ENCODE measurements at places on chromosomes 11 and 22.
A peak's percentile ranks its signal among the peaks of the same experiment; 100 is the strongest.

GRCh38 chr22:49161002-49161850 is 666.4 kb downstream of the BRD1 start:
- no peak overlapping the region for H3K27ac ChIP-seq
- no peak overlapping the region for H3K4me3 ChIP-seq
- H3K27me3 ChIP-seq = no peaks in the 10 kb centered on the region
- H3K36me3 ChIP-seq = no peaks in the 10 kb centered on the region
- DNase-seq = no peak

GRCh38 chr11:1748636-1749394 is 1.6 kb downstream of the IFITM10 start:
- peaks cover 2% of the 10 kb centered on the region for H3K4me1 ChIP-seq
- H3K36me3 ChIP-seq = peaks cover 13% of the 10 kb centered on the region
- H3K27ac ChIP-seq = no peak overlapping the region
- no peak for DNase-seq
- H3K27me3 ChIP-seq = peaks cover 33% of the 10 kb centered on the region

- no peaks in the 10 kb centered on the region for H3K4me1 ChIP-seq
- no peak overlapping the region for H3K27ac ChIP-seq
These were observed 218.2 kb upstream of the CCDC179 start for GRCh38 chr11:23078289-23078971.

GRCh38 chr11:69390561-69390960 is 90.9 kb upstream of the LINC01488 start:
- H3K36me3 ChIP-seq = no peaks in the 10 kb centered on the region
- no peak overlapping the region for H3K4me3 ChIP-seq
- no peak for DNase-seq
- no peaks in the 10 kb centered on the region for H3K4me1 ChIP-seq

- no peak overlapping the region for H3K27ac ChIP-seq
- H3K27me3 ChIP-seq = no peaks in the 10 kb centered on the region
- H3K36me3 ChIP-seq = peaks cover 90% of the 10 kb centered on the region
- no peak for DNase-seq
- H3K4me1 ChIP-seq = peaks cover 2% of the 10 kb centered on the region
These were observed 86.0 kb downstream of the PPP6R3 start for GRCh38 chr11:68546555-68546954.

DNA sequence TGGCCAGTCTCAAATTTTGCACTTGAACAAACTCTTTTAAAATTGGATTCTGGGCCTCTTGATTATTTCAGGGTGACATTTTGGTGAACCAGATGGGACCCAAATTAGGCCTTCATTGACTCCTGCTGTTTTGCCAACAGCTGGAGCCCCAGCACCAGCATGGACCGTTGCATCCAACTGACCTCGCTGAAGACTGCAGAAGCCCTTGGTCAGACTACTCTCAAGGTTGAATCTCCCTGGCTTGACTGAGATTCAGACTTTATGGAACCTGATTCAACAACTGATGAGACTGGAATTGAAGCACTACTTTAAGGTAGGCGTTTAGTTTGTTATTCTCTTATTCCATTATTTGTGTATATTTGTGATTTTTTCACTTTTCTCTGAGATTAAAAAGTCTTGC is 41.7 kb downstream of the NARS2 start:
- no peaks in the 10 kb centered on the region for H3K36me3 ChIP-seq
- H3K4me1 ChIP-seq = no peaks in the 10 kb centered on the region
- DNase-seq = no peak
- H3K4me3 ChIP-seq = no peak overlapping the region

DNA sequence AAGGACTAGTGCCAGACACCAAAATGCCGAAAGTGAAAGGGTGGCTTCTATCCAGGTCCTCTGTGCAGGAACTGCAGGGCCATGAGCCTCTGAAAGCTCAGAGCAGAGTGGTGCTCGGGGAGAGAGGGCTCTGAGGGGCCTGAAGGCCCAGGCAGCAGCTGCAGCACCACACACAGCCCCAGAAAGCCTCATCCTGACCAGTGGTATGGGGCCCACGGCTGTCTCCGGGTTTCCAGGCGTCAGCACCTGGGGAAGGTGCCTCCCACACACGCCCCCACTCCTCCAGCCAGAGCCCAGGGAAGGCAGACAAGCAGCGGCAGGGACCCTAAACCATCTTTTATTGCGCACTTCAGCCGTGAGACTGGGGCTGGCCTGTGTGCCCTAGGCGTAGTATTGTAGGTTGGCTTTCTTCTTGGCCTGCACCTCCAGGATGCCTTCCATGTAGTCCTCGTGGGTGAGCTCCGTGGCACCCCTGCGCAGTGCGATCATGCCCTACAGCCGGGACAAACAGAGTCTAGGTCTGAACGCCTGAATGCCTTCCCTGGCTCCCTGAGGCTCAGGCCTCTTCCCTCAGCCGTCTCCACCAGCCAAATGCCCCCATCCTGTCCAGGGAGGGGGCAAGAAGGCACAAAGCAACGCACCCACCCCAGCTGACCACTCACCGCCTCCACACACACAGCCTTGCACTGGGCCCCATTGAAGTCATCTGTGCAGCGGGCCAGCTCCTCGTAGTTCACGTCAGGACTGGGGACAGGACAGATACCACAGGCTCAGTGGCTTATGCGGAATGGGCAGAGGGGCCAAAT is 7.6 kb downstream of the PSMC3 start:
- no peak overlapping the region for H3K4me3 ChIP-seq
- H3K27ac ChIP-seq = no peak overlapping the region
- H3K27me3 ChIP-seq = no peaks in the 10 kb centered on the region
- DNase-seq = no peak
- no peaks in the 10 kb centered on the region for H3K4me1 ChIP-seq

- H3K27me3 ChIP-seq = no peaks in the 10 kb centered on the region
- no peak overlapping the region for H3K4me3 ChIP-seq
- no peak for DNase-seq
- H3K27ac ChIP-seq = no peak overlapping the region
These were observed 66.1 kb downstream of the STK33 start for GRCh38 chr11:8527939-8528338.

- no peaks in the 10 kb centered on the region for H3K4me1 ChIP-seq
- no peak overlapping the region for H3K27ac ChIP-seq
- H3K4me3 ChIP-seq = no peak overlapping the region
- no peaks in the 10 kb centered on the region for H3K27me3 ChIP-seq
- H3K36me3 ChIP-seq = no peaks in the 10 kb centered on the region
These were observed 651.3 kb upstream of the KIRREL3 start for GRCh38 chr11:127651888-127652221.

- H3K4me1 ChIP-seq = peaks cover 52% of the 10 kb centered on the region
- H3K4me3 ChIP-seq = peak overlapping the region; percentile 78
- no peak overlapping the region for H3K27ac ChIP-seq
- peak; percentile 13 for DNase-seq
These were observed 1.2 kb downstream of the DGCR2 start for GRCh38 chr22:19120829-19121630.

- H3K27me3 ChIP-seq = no peaks in the 10 kb centered on the region
- no peak for DNase-seq
- peaks cover 50% of the 10 kb centered on the region for H3K36me3 ChIP-seq
- no peak overlapping the region for H3K4me3 ChIP-seq
- peaks cover 16% of the 10 kb centered on the region for H3K4me1 ChIP-seq
These were observed 21.5 kb upstream of the TXNRD2 start for GRCh38 chr22:19962909-19963806.

DNA sequence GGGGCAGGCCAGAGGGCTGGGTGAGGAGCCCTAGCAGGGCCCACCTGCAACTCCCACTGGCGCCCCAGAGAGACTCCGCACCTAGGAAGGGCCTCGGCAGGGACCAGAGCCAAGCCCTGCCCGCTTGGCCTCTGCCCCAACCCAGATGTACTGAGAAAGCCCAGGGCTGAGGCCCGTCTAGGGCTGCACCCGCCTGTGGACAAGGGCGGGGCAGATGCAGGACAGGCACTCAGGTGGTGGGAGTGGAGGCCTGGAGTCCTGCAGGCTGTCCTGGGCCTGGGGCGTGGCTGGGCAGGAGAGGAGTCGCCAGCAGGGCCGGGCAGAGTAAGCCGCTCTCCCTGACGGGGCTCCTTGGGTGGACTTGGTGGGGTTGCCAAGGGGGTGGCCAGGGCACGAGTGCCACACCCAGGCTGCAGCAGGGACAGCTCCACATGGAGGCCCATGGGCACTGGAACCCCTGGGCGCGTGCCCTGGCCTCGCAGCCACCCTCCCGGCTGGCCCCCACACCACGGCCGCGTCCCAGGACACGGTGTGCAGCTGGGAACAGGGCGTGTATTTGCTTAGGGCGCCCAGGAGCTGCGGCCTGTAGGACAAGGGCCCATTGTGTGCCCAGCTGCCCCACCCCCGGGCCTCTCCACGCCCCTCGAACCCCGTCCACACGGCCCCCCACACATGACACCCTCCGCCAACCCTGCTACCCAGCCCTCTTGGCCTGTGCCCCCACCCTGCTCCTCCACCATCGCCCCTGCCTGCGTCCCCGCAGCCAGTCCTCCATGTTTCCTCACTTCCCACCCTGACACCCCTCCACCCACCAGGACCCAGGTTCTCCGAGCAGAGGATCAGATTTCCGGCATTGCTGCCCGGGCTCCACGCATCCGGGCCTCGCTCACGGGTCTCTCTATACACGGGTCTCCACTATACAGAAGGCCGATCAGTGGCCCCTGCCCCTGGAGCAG is 11.3 kb upstream of the PIM3 start:
- no peak for DNase-seq
- H3K36me3 ChIP-seq = no peaks in the 10 kb centered on the region
- no peak overlapping the region for H3K27ac ChIP-seq
- peaks cover 11% of the 10 kb centered on the region for H3K4me1 ChIP-seq

- no peak for DNase-seq
- H3K4me3 ChIP-seq = no peak overlapping the region
- H3K27ac ChIP-seq = no peak overlapping the region
- no peaks in the 10 kb centered on the region for H3K4me1 ChIP-seq
- H3K36me3 ChIP-seq = no peaks in the 10 kb centered on the region
These were observed 30.1 kb upstream of the ALDH3B2 start for GRCh38 chr11:67704524-67704923.

GRCh38 chr11:133173810-133174412 is 358.4 kb downstream of the OPCML start:
- no peak for DNase-seq
- no peaks in the 10 kb centered on the region for H3K36me3 ChIP-seq
- H3K4me1 ChIP-seq = no peaks in the 10 kb centered on the region

GRCh38 chr11:28981381-28981780 is 873.2 kb downstream of the METTL15 start:
- no peak for DNase-seq
- no peak overlapping the region for H3K27ac ChIP-seq
- H3K36me3 ChIP-seq = no peaks in the 10 kb centered on the region
- no peaks in the 10 kb centered on the region for H3K4me1 ChIP-seq

- no peak overlapping the region for H3K4me3 ChIP-seq
- H3K27ac ChIP-seq = no peak overlapping the region
- no peaks in the 10 kb centered on the region for H3K4me1 ChIP-seq
- H3K36me3 ChIP-seq = no peaks in the 10 kb centered on the region
- H3K27me3 ChIP-seq = no peaks in the 10 kb centered on the region
These were observed 8.0 kb downstream of the RIBC2 start for GRCh38 chr22:45421349-45422055.

- H3K4me1 ChIP-seq = peaks cover 25% of the 10 kb centered on the region
- H3K4me3 ChIP-seq = no peak overlapping the region
- H3K27ac ChIP-seq = no peak overlapping the region
- no peaks in the 10 kb centered on the region for H3K27me3 ChIP-seq
- DNase-seq = no peak
These were observed 15.5 kb downstream of the FLI1 start for GRCh38 chr11:128709402-128709801.

DNA sequence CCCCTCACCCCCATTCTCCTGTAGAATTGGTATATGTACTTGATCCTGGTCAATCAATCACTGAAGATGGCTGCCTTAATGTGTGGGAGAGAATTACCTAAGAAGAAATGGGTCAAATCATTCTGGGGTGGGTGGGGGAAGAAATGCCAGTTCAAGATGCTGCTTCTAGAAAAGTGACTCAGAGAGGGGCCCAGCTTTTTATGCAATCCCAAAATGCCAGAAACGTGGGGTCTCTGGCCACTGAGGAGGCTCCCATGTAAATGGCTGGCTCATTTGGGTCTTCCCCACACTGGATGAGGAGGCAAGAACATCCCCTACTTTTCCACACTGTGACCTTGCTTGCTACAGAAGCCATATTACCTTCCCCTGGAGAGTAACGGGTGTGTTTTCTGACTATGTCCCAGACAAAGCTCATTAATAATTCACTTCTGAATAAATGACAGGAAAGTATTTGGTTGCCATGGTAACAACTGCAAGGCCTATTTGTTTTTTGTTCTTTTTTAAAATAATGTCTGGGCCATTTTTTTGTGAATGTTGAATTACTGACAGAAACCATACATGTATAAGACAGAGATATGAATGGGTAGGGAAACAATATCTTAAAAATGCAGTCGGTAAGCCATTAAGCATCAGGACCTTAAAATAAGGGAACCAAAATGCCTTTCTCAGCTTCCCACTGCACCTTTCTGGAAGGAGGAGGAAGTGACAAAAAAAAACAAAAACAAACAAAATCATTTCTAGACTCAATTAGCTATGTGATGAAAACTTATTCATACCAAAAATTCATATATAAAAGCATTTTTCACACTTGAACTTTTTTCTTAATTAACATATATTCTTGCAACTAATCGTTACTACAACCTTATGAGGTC is 32.0 kb downstream of the SLC1A2 start:
- DNase-seq = no peak
- H3K4me1 ChIP-seq = no peaks in the 10 kb centered on the region
- H3K4me3 ChIP-seq = no peak overlapping the region
- no peaks in the 10 kb centered on the region for H3K36me3 ChIP-seq

DNA sequence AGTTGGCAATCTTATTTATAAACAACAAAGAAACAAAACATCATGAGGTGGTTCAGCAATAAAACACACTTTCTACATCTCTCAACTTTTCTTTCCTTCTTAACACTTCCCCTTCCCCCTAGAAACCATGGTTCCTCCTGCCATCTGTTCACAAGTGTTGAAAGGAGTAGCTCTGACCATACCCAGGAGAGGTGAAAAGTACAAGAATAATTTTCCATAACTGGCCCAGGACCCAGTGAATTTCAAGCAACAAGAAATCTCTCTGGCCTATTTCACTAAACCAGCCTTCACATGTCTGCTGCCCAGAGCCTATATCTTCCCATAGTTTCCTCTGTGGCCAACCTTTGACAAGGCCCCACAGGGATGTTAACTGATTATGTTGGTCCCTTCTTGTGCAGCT is 98.2 kb upstream of the CEP126 start:
- H3K27me3 ChIP-seq = no peaks in the 10 kb centered on the region
- no peaks in the 10 kb centered on the region for H3K36me3 ChIP-seq
- H3K27ac ChIP-seq = no peak overlapping the region
- H3K4me1 ChIP-seq = no peaks in the 10 kb centered on the region
- no peak for DNase-seq

Data from thymus (tissue), 14 donors.